ENCODE measurements at places on chromosomes 6 and 20.

DNA sequence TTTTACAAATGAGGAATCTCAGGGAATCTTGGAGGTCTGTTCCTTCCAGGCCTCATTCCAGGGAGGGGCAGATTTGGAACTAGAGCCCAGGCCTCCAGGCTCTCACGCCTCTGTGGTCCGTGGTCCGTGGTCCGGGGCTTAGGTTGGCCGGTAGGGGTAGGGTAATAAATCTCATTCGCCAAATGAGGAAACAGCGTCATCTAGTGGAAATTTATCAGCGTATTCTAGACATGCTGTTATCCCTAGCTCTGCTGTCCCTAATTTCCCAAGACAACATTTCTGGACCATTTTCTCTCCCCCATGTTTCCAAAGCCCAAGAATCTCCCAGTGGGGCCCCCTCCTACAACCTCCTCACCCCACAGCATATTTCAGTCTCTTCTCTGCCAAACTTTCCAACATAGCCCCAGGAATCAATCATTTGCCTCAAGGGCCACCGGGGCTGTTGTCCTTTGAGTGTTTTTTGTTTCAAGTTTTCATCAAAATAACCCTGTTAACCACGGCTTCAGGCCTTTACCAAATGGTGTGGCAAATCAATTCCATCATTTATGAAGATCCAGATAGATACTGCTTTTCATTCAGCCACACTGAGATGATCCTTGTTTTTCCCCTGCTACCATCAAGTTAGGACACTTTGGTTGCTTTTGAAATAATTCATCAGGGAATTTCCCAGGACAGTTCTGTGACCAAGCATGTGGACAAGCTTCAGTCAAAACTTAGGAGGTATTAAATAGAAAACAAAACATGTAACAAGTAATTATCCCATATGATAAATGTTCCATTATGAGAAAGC is 126.8 kb downstream of the ALDH8A1 start:
- DNase-seq: peak; percentile 59

DNA sequence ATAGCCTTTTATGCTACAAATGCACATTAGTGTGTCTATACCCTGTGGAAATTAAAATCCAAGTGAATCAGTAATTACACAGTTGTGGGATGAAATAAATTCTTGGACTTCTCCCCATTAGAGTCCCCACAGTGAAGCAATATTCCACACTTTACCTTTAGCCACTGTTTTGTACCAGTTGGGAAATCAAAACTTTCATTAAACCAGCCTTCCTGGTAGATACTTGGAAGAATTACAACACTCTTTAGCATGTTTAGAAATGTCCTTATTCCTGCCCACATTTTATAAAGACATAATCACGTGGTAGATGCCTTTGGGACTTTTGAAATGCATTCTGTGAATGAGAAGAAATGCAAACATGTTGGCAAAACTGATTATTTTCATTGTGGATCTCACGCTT is 49.0 kb upstream of the ANKEF1 start:
- DNase-seq: no peak

- DNase-seq: no peak
These were observed 12.2 kb downstream of the GABRR2 start for GRCh38 chr6:89302936-89303335.

DNA sequence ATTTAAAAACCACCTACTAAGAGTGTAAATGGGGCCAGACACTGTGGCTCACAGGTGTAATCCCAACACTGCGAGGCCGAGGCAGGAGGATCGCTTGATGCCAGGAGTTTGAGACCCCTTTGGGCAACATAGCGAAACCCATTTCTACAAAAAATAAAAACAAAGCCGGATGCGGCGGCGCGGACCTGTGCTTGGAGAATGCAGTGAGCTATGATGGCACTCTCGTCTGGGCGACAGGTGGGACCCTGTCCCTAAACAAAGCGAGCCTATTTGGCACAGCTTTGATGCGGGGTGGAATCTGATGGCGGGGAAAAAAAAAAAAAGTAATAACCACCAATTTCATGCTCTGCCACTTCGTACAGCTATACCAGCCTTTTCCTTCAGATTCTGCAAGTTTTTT is 1.1 kb downstream of the TCP1 start:
- no peak for DNase-seq

DNA sequence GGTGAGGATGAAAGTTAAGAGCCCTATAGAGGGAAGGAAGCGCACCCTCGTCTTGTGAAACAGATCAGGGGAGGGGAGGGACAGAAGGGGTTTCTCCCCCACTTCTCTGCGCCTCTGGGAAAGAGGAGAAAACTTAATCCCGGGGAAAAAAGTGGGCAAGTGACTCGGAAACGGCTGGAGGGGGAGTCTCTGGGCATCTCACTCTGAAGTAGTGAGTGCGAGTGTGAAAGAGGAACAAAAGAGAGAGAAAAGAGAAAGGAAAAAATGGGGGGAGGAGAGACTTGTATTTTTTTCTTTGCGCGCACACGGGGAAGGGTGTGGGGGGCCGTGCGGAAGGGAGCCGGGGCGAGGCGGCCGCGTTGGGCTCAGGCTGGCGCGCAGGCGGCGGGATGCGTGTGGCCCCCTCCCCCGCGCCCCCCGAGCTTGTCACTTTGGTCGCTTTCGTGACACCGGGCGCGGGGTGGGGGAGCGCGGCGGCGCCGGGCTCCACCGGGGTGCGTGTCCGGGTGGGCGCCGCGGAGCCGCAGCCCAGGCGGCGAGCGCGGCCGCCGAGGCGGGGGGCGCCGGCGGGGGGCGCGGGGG is 454 bp downstream of the L3MBTL3 start:
- DNase-seq: no peak

GRCh38 chr20:19549896-19550295 is 208.2 kb upstream of the RIN2 start:
- DNase-seq: no peak

- DNase-seq: no peak
These were observed 34.3 kb downstream of the SDHAF4 start for GRCh38 chr6:70601014-70601413.

DNA sequence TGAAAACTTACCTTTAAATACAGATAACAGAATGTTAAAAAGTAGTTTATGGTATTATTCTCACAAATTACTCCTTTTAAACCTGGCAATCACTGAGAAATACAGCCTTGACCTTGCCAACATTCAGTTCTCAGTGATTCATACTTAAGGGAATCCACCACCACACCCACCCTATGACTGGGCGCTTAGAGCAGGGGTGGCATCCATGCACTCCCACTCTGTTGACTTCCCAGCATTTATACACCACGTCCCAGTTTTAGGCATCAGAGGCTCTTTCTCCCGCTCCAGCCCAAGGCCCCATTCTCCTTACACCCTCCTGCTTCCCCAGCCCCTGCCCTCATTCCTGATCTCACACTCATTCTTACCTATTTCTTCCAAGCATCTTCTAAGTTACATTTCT is 16.3 kb downstream of the TRAF3IP2 start:
- no peak for DNase-seq

- DNase-seq: no peak
These were observed 1.2 kb upstream of the TP53RK start for GRCh38 chr20:46690219-46691106.

DNA sequence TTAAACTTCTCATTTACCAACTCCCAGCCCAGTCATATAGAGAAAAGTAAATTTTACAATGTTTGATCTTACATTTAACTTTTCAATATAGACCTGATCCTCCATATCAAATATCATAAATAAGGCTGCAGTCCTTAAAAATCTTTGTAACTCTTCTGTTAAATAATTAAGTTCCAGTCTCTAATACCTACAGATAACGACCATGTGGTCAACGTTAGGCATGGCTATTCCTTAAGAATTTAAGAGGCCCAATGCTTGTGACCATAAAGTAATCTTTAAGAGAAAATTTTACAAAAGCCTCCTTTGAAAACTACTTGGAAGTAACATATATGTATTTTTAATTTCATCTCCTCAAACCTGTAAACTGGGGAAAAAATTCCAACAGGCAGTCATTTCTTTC is 1.6 kb downstream of the FBXO5 start:
- no peak for DNase-seq

DNA sequence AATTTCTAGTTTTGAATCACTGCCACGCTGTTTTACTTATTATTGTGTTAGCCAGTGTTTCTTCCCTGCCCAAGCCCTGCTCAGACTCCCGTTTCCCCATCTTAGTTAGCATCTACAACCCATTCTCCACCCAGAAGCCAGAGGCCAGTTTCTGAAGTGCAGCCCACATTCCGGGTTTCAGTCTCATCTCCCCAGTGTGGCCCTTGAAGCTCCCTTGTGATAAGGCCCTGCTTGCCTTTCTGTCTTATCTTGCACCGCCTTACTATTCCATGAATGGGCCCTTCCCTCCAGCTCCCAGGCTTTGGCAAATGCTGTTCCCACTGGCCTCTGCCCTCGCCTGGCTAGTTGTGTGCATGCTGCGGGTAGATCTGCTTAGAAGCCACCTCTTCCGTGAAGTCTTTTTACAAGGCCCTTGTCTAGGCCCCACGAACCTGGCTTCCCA is 41.1 kb downstream of the TOX2 start:
- DNase-seq: no peak

DNA sequence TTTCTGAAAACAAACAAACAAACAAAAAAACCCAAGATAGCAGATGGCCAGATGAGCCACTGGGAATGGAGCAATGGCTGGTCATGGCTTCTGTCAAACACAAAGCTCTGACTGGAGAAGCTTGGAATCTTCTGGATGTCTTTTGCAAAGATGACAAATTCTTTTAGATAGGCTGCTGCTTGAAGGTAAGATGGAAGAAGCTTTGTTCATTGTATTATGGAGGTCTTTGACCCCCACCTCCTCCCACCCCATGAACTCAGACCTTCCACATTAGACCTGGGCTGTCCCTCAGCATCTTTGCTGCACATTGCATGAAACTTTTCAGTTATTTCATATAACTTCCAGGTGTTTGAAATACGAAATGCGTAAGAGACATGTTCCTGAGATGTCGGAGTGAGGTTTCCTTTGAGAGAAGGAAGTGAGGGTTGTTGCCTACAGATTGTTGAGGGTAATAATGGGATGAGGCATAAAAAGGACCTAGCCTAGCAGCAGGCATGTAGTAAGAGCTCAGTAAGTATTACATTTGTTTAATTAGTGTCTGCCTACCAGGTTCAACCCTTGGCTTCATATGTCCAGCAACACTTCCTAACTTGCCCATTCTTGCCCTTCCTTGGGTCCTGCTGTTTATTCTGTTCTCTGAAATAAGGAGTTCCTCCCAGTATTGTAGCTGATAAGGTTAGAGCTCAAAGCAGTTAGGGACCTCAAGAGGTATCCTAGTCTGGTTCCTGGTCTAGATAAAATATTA is 51.4 kb upstream of the IER3 start:
- no peak for DNase-seq

DNA sequence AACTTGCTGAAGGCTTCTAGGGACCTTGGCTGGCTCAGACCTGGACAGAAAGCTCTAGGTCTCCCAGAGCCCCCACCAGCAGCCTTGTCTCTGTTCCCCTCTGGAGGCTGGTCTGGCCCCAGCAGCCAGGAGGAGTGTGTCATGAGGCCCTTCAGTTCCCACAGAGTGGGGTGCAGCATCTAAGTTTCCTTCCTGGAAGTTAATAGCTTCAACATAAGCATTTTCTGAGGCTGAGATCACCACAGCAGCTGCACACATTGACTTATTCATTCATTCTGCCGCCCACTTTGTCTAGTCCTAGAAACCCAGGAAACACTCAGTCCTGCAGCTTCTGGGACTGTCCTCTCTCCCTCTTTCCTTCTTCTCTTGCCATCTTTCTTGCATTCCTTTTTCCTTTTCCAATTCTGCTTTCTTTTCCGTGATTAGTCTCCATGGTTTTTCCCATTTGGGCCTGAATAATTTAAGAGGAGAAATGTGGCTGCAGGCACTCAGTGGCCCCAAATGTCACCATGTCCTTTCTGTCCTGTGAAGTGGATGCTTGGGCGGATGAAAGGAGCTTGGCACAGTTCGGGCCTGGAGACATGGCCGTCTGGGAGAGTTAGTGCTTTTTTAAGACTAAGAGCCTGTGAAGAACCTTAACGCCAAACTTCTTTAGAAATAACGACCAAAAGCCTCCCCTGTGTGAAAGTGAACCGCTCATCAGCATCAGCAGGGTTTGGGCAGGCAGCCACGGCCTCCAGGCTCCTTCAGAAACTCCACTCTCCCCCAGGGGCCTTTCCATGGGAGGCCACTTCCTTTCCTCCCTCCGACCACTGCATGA is 31.0 kb upstream of the PCMTD2 start:
- DNase-seq: no peak

DNA sequence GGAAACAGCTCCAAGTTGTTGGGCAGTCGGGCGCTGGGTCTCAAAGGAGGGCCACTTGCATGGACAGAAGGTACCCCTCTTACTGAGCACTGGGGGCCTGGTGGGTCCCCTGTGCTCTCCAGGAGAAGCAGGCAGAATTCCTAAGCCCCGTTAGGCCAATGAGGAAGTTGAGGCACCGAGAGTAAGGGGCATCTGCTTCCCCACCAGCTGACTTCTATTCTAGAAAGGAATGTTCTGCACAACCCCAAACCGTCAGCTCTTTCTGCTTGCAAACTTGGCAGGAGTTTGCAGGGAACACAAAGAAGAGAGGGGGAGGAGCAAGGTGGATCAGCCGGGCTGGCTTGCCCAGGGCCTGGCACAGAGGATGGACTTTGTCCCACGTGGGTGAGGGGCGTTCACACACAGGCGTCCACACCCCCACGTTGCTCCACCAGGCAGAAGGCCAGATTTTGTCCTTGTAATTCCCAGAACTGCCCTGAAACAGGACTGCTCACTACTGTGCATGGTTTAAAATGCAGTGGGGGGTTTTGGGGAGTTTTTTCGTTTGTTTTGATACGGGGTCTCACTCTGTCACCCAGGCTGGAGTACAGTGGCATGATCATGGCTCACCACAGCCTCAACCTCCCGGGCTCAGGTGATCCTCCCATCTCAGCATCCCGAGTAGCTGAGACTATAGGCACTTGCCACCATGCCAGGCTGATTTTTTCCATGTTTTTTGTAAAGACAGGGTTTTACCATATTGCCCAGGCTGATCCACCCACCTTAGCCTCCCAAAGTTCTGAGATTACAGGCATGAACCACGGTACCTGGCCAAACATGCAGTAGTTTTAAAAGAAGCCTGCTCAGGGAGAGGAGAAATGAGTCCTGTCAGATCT is 93.3 kb downstream of the SNX5 start:
- DNase-seq: no peak

- no peak for DNase-seq
These were observed 16.7 kb downstream of the MAP3K5 start for GRCh38 chr6:136775548-136775947.

DNA sequence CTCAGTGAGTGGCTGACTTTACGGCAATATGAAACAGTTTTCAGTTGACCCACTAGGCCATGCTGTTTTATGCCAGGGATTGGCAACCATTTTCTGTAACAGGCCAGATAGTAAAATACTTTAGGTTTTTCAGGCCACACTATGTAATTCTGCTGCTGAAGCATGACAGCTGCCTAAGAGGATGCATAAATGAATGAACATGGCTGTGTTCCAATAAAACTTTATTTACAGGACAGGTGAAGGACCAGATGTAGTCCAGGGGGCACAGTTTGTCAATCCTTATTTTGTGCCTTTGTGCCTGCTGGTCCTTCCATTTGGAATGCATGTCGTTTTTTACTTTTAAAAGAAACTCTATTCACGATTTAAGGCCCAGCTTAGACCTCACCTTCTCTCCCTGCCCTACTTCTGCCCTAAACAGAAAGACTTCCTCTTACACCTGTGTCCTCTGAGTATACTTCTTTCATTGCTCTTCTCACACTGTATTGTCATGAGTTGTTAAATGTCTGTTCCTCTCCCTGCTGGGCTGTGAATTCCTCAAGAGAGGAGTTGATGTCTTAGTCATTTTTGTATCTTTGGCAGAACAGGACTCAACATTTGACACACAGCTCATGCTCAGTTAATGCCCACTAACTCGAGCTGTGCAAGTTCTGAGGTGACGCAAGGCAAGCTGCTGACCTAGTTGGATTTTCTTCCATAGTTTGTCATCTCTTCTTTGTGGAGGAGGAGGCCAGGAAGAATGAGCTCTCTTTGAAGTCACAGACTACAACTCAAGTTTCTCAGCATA is 90.1 kb upstream of the MAP7 start:
- DNase-seq: no peak

Measured in NCI-H1048 (cell line).